ENCODE measurements at places on chromosomes 4 and X. TPM values are rescaled to one million over a fixed set of nuclear protein-coding genes. Genes with fewer than 3 reads are reported as not detected.

Gene IL9R
- total RNA-seq: 0.16 TPM

Gene TEX11
- total RNA-seq: not detected

Gene FGF5
- 1.6 TPM for total RNA-seq

Gene SATL1
- total RNA-seq: 1.2 TPM

- no peak for DNase-seq
Observed at GRCh38 chrX:145002771-145003170, 244.5 kb upstream of the SPANXN1 start.

DNA sequence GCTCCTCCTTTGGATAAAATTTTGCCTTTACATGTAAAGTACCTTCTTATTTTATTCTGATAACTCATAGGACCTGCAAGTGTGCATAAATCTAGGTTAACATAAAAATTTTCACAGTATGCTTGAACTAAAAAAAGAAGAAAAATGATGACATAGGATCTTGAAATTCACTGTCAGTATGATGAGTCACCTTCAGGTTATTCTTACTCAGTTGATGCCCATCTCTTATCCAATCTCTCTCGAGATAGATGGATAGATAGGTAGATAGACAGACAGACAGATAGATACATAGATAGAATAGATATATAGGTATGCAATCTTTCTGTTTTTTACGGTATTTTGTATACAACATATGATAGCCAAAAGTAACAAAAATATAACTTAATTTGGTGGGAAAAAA, 485.5 kb downstream of the NAF1 start:
- DNase-seq: no peak

GRCh38 chrX:46953137-46953527, 40.9 kb downstream of the JADE3 start:
- DNase-seq: no peak

- DNase-seq: no peak
Observed at GRCh38 chrX:1486177-1486576, 33.5 kb upstream of the ASMTL start.

DNA sequence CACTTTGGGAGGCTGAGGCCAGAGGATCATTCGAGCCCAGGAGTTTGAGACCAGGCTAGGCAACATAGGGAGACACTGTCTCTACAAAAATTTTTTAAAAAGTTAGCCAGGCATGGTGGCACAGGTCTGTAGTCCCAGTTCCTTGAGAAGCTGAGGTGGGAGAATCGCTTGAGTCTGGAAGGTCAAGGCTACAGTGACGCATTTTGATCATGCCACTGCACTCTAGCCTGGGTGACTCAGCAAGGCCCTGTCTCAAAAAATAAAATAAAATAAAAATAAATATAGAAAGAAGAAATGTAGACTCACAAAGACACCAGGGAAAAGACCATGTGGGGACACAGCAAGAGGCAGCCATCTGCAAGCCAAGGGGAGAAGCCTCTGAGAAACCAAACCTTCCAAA, 42.3 kb upstream of the SLC7A3 start:
- DNase-seq: no peak

GRCh38 chrX:43666311-43666912, 10.3 kb downstream of the MAOA start:
- DNase-seq: no peak

DNA sequence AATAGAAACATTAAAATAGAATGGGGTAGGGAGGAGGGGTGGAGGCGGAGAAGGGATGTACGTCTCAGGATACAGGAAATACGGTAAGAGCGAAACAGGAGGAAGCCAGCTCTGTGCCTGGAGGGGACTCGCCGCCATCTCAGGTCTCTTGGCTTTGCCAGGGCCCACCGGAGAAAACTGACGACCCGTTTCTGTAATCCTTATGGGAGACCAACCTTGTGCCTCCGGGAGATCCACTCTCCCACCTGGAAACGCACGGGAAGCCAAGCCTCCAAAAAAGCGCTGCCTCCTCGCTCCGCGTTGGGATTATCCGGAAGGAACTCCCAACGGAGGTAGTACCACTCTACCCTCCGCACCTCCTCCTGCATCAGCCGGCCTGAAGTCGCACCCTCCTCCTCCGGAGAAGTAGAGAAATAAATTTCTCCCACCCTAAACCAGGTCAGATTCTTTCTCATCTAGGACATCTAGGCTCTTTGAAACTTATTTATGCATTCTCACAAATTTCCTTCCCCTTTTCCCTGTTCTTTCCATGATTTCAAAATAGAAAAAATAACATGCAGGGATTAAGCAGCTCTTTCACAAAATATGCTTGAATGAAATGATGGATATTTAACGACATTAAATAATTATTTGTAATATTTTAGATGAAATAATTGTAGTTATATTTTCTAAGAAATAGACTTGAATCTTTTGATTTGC, at the start of gene NBDY:
TSS of gene NBDY (plus strand) at position 92 of the 699 bp plus-strand sequence. CDS start at position 203, 111 bp downstream.
- DNase-seq: peak; percentile 26

DNA sequence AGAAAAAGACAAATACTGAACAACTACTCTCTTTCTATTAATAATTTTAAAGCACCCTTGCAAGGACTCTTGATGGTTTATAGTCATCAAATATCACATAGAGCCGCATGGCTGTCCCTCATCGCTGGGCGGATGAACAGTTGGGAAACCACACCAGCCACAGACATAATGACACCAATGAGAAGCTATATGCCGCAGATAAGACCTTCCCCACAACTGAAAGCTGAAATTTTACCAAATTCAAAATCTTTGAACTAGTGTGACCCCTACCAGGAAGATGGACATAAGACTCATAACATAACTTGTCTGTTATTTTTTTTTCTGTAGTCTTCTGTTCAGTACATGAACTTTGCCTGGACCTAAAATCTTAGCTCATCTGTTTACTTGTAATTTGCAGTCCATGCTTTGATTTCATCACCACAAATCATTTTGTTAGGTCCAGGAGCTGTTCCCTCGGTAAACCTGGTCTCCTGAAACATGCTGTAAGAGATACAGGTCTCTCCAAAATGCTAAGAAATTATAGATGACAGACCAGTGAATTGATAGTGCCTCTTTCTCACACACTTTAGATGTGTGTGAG, 157.3 kb upstream of the RAPGEF2 start:
- no peak for DNase-seq

- no peak for DNase-seq
Observed at GRCh38 chrX:48068096-48068887, 3.1 kb downstream of the ZNF630 start.

GRCh38 chr4:3415471-3416141, 26.2 kb upstream of the HGFAC start:
- no peak for DNase-seq

DNA sequence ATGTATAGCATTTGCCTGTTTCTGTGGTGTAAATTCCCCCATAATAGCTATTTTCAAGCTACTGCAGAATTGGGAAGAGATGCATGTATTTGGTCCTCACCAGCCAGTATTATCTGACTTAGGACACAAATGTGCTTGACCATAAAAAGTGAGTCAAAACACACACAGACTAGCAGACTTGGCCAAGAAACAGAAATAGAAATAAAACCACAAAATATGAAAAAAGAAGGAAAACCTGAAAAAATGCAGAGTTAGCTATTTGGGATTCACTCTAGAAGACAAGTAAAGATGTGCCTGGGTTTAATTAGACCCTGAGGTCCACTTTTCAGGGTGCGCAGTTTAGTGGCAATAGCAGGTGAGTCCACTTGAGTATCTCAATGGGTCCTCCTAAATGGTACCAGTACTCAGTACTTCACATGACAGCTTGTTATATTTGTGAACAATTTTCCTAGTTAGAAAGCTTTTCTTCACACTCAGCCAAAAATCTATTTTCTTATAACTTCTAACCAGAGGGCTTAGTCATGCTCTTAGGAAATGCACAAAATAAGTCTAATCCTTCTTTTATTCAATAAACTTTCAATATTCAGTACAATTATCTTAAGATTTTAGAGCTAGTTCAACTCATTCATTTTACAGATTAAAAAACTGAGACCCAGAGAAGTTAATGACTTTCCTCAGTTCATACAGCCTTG, 108.7 kb upstream of the JADE1 start:
- DNase-seq: no peak

- no peak for DNase-seq
Observed at GRCh38 chr4:153485359-153485758, 19.2 kb downstream of the TMEM131L start.

DNA sequence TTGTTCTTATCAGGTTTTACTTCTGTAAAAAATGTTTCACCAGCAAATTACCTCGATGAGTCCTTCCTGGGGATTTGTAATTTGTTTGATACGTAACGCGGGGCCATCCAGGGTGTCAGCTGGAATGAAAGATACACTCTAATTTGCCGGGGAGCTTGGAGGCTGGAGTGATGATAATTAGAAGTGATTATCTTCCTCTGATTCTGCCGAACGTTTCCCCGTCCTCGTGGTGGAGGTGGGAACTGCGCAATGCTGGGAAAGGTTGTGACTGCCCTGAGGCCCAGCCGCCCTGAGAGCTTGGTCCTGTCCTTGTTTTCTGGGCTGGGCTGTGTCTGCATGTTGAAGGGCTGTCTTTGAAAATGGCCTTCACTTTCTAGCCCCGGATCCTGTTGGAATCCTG, 48.0 kb downstream of the SORCS2 start:
- no peak for DNase-seq

DNA sequence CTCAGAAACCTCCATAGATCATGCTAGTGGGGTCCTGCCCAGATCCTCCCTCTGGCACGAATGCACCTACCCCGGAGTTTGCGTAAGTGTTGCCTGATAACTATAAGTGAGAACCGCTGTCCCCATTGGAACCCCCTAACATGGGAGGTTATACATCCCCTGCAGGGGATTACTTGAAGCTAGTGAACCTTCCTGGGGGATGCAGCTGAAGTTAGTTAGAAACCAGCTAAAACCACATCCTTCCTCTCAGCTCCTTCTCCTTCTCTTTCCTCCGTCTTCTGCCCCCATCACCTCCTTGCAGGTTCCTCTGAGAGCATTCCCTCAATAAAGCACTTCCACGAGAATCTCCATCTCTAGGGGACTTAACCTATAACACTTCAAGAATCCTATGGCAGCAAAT, 95.0 kb downstream of the ZNF827 start:
- no peak for DNase-seq

DNA sequence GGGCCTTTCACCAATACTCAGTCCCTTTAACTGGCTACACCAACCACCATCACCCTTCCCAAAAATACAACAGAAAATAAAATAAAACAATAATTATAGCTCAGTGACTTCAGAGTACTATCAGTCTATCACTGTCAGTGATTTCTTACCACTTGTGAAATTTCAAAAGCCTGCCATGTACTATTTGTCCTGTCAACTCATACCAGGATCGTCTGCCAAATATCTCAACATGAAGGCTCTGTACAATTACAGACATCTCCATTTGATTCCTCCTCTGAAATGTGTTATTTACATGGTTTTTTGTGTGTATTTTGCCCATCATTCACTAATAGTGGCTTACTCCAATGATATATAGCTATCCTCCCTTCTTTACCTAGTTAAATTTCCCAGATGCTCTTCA, 772.0 kb downstream of the IL1RAPL1 start:
- DNase-seq: no peak

DNA sequence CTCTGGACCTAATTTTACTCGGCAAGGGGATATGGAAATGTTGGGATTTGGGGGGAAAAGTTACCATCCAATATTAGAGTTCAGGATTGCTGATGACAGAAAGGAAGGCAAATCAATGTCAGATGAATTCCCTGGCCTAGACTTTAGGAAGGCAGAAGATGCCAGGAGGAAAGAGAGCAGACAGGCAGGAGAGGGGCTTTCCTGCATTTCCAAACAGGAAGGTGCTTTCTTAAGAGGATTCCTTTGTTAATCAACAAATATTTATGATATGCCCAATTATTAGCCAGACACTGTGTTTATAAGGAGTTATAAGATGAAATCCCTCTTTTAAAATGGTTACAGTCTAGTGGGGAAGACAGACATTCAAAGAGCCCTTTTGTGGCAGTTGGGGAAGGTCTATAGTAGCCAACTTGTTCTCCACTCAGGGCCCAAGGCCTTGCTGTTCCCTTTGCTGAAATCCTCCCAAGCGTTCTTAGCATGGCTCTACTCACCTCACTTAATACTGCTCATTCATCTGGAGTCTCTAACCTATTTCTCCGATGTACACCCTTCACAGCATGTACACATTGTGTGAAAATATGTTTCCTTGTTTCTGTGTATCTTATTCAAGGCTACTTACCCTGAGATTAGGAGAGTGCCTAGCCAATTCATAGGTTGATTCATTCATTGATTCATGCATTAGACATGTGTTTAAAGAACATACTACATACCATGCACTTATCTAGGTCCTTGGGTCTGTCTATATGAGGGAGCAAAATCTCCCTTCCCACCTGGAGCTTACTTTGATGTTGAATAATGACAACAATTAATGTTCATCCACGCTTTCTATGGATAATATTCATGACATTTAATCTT, 5.3 kb downstream of the IGFBP7 start:
- no peak for DNase-seq

DNA sequence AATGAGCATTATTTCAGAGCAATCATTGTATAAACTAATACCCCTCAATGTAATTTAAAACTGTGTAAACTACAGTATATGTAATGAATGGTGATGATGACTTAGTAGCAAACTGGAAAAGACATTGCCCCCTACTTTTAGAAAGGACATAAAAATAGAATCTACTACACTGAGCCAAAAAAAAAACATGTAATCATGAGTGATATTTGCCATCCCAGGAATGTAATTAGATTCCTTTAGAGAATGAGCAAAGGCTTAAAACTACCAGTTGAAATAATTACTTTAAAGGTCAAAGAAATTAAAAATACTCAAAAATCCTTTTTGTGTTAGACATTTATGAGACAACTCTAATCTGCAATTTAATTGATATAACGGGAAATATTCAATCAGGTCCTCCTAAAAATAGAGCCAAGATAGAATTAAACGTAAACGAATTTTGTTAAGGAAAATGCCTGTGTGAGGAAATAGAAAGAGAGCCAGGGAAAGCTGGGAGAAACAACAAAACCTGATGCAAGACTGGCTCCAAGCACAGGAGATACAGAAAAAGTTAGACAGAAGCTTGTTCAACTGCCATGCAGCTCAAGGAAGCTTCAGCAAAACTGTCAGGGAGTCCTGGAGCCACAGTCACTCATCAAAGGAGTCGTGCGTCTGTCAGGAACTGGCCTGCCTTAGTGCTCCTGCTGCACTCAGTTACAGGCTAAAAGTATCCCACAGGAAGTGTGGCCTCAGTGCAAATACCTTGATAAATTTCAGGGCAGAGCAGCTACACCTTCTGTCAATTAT, 655.7 kb upstream of the INTU start:
- no peak for DNase-seq

DNA sequence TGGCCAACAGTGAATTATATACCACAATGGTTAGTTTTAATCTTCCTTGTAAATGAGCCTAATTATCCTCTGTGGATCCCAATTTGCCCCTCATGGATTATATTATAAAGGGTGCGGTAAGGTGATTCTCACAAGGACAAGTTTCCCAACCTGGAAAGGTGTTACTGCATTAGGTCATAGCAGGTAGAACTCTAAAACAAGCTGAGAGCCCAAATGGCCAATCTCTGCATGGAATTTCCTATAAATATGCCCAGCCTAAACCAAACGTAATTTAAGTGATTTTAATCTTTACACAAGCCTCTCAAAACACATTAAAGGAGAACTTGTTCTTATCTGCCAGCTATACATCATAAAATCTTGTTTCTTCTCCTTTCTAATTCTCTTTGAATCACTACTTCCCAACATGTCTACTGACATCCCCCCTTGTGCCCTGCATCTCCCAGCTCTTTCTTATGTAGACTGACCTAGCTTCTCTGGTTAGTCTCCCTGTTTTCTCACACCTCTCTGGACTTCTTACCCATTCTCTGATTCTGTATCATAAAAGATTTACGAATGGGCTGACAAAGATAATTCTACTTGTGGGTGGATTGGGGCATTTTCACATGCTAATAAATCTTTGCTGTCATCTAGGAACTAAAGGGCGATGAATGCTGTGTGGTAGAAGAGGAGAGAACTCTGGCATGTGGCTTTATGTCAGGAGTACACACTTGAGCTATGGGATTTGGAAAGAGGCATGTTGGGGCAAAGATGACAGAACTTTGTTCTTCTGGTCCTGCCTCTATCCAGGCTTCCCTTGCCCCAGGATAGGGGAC, 94.3 kb upstream of the PGRMC2 start:
- no peak for DNase-seq
